ENCODE measurements at places on chromosomes 3 and 15. TPM values are rescaled to one million over a fixed set of nuclear protein-coding genes. Genes with fewer than 3 reads are reported as not detected.

Gene TRIP4
- 28.6 TPM for polyA plus RNA-seq

Gene ITPR1
- 16.7 TPM for polyA plus RNA-seq

Gene ASB14
- 1.1 TPM for polyA plus RNA-seq

Gene CCDC13
- polyA plus RNA-seq: not detected

Gene MYEF2
- polyA plus RNA-seq: 11.3 TPM

Gene CIDEC
- 2.7 TPM for polyA plus RNA-seq

Gene TMEM212
- polyA plus RNA-seq: 0.15 TPM
